Omental fat pad (tissue), 4 donors: ENCODE measurements at places on chromosomes 12 and 14. TPM values are rescaled to one million over a fixed set of nuclear protein-coding genes. Genes with fewer than 3 reads are reported as not detected.

Gene LRP1-AS
- total RNA-seq: not detected

Gene ACOT4
- 6.5 TPM for total RNA-seq

Gene TDRD9
- 8.0 TPM for total RNA-seq

DNA sequence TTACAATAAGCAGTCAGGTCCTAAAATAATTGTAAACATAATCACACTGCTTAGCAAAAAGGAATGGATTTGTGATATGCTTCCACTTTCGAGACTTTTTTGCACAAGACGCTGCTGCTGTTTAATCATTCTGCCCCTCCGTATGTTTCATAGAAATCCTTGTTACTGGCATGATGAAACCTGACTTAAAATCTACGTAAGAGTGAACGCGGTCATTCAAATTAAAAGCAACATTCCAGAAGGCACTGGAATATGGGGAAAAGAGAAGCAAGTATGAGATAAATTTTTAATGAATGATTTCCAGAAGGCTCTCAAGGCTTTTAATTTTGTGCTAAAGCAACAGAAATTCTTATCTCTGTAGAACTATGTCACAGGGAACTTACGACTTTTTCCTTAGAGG, 1.1 kb downstream of the CNIH1 start:
- DNase-seq: no peak

DNA sequence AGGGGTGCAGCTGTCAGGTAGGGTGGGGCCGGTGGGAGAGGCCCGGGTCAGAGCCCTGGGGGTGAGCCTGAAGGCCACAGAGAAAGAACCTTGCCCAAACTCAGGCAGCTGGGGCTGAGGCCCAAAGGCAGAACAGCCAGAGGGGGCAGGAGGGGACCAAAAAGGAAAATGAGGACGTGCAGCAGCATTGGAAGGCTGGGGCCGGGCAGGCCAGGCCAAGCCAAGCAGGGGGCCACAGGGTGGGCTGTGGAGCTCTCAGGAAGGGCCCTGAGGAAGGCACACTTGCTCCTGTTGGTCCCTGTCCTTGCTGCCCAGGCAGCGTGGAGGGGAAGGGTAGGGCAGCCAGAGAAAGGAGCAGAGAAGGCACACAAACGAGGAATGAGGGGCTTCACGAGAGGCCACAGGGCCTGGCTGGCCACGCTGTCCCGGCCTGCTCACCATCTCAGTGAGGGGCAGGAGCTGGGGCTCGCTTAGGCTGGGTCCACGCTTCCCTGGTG, 10.5 kb downstream of the MMP14 start:
- no peak for DNase-seq

GRCh38 chr14:86464341-86464740, 934.4 kb downstream of the FLRT2 start:
- no peak for DNase-seq

Gene TNS2
- total RNA-seq: 444 TPM

GRCh38 chr14:61557854-61558253, 137.5 kb upstream of the HIF1A start:
- no peak for DNase-seq

- DNase-seq: no peak
Observed at GRCh38 chr12:93338598-93338997, 39.1 kb upstream of the NUDT4 start.

GRCh38 chr14:87065366-87065765, 927.6 kb downstream of the GALC start:
- DNase-seq: no peak

Gene A2M
- total RNA-seq: 178 TPM

GRCh38 chr14:102154821-102155549, 15.3 kb downstream of the WDR20 start:
- DNase-seq: no peak

DNA sequence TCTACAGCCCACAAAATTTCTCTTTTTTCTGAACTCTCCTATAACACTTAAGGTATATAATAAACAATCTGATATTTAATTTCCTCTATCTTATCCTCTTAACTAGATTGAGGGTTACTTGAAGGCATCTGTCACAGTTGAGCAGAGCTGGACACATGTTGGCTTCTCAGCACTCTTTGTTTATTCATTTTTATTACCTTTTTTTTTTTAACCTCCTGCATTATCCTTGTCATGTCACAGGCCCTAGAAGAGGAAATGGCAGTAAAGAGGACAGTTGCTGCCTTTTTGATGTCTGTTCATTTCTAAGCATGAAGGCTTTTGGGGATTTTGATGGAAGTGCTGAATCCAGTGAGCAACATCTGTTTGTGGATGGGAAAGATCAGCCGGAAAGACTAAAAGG, 32.5 kb upstream of the EVL start:
- DNase-seq: no peak

Gene TMEM132C
- 15.6 TPM for total RNA-seq

Gene SART3
- total RNA-seq: 87.8 TPM

Gene CLEC4D
- total RNA-seq: 0.56 TPM

GRCh38 chr14:23294734-23295561, 7.7 kb downstream of the PPP1R3E start:
- DNase-seq: no peak

GRCh38 chr12:131900397-131900796, 6.0 kb downstream of the ULK1 start:
- DNase-seq: no peak

DNA sequence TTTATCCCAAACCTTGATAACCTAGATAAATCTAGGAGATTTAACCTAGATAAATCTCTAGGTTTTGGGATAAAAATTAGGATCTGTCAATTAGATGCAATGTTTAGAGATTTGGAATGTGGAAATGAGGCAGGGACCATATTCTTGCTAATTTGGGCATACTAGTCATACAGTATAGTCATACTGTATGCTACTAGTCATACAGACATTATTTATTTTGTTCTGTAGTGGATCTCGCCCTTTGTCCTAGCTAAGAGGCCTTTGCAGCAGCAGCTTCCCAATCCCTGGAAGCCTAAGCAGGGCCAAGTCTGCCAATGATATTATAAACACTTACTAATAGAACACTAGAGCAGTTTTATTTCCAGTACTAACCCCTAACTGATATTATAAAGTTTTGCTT, 136.4 kb downstream of the CEP128 start:
- no peak for DNase-seq

Gene KLRC1
- total RNA-seq: 0.48 TPM

DNA sequence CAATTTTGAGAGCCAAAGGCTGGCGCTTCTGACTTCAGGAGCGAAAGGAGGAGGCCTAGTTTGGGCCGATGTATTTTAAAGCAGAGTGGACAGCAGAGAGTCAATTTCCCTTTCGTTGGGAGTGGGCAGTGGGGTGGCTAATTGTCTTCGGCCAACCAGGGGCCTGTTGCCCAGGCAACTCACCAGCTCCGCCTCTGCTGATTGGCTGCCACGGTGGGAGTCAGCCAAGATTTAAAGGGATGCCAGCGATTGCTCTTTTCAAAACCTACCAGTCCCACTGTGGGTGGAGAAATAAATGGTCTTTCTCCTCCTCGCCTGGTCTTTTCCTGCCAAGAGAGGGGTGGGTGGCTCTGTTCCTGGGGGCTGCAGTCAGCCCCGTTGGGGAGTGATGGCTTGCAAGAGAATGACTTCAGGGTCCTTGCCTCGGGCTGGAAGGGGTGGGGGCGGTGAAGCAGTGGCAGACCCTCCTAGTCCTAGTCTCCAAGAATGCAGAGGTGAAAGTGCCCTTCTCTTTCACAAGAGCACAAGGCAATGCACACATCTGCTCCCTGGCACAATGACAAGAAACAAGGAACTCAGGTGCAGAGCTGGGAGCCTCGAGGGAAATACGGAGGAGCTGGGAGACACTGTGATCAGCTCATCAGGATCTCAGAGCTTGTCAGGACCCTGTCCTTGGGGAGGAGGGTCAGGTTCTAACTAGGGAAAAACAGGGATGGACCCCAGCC, 37.7 kb downstream of the RASAL1 start:
- no peak for DNase-seq

DNA sequence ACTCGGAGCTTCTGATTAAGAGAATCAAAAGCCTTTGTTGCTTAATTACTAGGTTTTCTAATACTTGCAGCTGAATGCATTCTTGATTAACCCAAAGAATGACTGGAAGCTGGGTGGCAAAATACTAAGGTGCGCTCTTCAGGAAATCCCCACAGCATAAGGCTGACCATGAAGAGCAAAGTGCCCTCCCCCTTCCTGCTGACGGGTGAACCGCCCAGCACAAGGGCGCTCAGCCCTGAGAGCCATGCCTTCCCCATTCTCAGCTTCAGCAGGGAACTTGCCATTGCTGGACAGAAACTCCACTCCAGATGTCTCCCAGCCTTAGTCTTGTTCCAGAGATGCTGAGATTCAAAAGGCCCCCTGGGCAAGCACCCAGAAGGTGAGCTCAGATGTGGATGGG, 27.2 kb upstream of the FBRSL1 start:
- DNase-seq: no peak

DNA sequence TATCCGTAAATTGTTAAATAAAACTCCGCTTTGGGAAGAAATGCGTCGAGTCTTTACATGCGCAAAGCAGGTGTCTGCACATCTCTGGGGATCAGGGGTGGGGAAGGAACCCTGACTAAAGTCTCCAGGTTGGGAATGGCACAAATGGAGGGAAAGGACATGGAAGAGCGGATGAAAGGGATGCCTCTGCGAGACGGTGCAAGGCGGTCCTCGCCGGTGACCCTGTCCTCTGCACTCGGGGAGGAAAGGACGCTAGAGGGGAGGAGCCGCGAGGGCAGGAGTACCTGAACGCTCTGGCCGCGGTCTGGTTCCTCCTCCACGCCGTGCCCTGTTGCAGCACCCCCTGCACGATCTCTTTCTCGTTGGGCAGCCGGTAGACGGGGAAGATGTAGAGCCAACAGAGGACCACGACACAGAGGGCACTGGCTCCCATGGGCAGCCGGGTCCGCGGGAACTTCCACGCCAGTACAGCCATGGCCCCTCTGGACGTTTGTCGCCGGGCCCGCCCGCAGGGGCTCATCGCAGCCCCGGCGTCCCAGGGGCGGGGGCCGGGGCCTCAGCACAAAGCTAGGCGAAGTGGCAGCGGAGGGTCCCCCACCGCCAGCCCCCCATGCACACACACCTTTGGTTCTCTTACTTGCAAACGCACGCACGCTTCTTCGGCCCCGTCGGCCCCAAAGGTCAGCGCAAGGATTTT, 646 bp downstream of the ST8SIA1 start:
- DNase-seq: no peak

DNA sequence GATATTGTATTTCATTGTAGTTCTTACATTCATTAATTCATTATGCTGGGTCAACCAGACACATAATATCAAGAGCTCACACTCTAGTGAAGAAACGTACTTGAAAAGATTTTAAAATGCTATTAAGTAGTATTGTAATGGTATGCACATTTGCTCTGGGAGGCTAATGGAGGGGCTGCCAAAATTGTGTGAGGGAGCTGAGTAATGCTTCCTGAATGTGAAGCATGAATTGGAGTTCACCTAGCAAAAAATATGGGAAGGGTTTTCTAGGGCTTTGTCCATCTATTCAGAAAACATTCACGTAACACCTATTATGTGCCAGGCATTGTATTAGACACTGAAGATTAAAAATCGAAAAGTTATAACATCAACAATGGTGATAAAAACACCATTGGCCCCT, 403.8 kb upstream of the PDE3A start:
- no peak for DNase-seq

Gene RTN1
- total RNA-seq: 12.6 TPM

- no peak for DNase-seq
Observed at GRCh38 chr12:34390171-34390841, 368.0 kb downstream of the ALG10 start.

- DNase-seq: no peak
Observed at GRCh38 chr12:112705037-112705632, 86.4 kb upstream of the RPH3A start.

- no peak for DNase-seq
Observed at GRCh38 chr12:59234391-59234790, 314.1 kb upstream of the LRIG3 start.

- no peak for DNase-seq
Observed at GRCh38 chr12:41919048-41919447, 225.6 kb downstream of the GXYLT1 start.

GRCh38 chr12:80017261-80017870, 82.0 kb upstream of the OTOGL start:
- no peak for DNase-seq

GRCh38 chr12:66901138-66901932, 222.5 kb upstream of the GRIP1 start:
- no peak for DNase-seq

Gene CLEC2D
- total RNA-seq: 20.5 TPM

GRCh38 chr14:54567224-54567638, 303 bp downstream of the SAMD4A start:
- DNase-seq: no peak
